ENCODE measurements at places on chromosomes 1 and 21.

- no peak for DNase-seq
Observed at GRCh38 chr1:21639594-21640041, 29.5 kb downstream of the RAP1GAP start.

GRCh38 chr21:36686955-36687354 lies 12.0 kb upstream of the SIM2 start:
- DNase-seq = no peak

- DNase-seq = no peak
Observed at GRCh38 chr1:244965185-244966030, 101.1 kb upstream of the HNRNPU start.

GRCh38 chr21:40244981-40245380 lies 377.7 kb downstream of the PCP4 start:
- DNase-seq = no peak

DNA sequence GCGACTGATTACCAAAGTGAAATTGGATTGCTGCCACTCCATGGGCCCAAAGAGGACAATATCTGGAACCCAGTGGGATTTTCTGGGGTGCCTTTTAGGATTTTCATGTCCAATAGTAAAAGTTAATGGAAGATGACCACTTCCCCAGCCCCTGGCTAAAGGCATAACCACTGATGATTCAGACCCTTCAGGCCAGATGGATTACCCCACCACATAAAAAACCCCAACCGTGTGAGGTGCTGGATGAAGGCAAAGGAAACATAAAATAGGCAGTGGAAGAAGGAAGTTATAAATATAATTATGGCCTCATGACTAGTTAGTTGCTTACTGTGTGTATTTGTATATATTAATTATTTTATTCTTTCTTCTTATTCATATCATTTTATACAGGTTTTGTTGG lies 40.2 kb upstream of the IL10 start:
- no peak for DNase-seq

DNA sequence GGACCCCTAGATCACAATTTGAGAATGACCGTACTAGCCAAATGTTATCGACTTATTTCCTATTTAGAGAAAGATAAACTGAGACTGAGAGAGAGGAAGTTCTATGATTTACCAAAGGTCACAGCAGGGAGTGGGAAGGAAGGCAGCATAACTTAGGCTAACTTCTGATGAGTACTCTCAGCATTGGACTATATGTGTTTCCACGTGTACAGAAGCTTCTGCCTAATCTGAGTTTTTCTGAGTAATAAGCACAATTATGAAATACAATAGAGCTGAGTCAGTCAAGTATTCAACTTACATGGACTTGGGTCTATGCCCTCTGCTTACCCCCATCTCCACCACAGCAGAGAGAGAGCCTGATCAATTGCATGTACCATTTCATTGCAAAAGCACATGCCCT lies 88.1 kb upstream of the HIVEP3 start:
- DNase-seq = peak; percentile 53

DNA sequence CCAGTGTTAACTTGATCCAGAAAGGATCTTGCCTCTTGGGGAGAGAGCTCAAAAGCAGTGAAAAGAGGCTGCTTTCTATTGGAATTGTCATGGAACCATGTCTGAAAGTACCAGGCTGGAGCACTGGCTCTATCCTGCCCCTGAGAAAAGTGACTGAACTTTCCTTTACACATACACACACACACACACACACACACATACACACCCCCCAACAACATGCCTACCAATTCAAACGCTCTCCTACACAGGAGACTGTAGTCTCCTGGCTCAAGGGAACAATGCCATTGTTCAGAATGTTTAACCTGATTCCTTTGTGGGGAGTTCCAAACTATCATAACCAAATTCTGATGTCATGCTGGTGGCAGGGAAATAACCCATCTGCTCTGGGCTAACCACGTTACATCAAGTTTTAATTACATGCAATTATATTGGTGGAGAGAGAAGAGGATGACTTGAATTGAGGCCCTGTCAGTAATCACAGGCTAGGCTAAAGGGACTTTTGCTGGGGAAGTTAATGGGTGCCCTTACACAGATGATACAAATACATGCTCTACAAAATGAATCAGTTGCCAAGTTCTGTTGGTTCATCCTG lies 52.3 kb upstream of the DUSP10 start:
- peak; percentile 52 for DNase-seq

- no peak for DNase-seq
Observed at GRCh38 chr1:88003255-88003654, 674.6 kb downstream of the LMO4 start.

GRCh38 chr1:109502364-109502851 lies 7.1 kb downstream of the AMIGO1 start:
- no peak for DNase-seq

- DNase-seq = no peak
Observed at GRCh38 chr1:243731974-243732625, 117.9 kb downstream of the AKT3 start.

DNA sequence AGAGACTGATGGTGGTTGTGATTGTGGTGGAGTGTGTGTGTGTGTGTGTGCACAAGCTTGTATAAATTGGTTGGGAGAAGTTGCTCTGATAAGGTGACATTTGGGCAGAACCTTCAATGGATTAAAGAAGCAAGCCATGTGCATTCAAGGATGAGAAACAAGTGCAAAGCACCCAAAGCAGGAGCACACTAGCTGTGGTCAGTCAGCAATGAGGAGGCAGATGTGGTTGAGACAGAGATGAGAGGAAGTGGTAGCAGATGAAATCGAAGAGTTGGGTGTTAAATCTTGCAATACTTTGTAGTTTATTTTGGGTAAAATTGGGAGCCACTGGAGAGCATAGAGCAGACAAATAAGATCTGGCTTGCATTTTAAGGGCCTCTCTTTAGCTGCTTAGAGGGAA lies 4.4 kb upstream of the PGBD5 start:
- DNase-seq = no peak

- no peak for DNase-seq
Observed at GRCh38 chr1:216528816-216529215, 105.6 kb upstream of the USH2A start.

DNA sequence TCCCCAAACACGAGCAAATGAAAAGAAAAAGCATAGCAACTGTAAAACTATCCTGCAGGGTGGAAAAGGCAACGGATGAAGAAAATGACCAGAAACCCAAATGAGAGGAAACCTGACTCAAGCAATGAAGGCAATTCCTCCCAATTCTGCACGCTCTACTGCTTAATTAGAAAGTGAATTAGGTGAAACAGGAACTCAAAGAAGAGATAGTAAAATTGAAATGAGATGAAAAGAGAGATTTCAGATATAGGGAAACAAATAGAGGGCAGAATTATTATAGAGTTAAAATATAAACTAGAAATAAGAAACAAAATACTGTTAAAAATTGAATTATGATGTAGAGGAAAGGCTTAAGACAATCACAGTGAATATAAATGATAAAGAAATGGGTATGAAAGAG lies 27.5 kb upstream of the ITPKB start:
- DNase-seq = no peak

GRCh38 chr1:9590201-9590600 lies 1.5 kb downstream of the TMEM201 start:
- DNase-seq = no peak

- no peak for DNase-seq
Observed at GRCh38 chr1:40339420-40340323, 22.6 kb upstream of the COL9A2 start.

DNA sequence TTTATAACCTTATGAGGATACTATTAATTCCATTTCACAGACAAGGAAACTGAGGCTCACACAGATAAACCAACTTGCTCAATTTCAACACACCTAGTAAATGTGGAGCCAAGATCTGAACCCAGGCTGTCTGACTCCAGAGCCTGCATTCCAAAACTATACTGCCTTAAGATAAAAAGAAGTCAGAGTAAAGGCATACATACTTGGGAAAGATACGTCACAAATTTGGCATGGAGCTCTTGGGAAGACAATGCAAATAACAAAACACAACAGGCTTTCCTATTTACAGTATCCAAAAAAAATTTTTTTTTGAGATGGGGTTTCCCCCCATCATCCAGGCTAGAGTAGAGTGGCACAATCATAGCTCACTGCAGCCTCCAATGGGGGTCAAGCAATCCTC lies 5.9 kb downstream of the AKT3 start:
- no peak for DNase-seq

DNA sequence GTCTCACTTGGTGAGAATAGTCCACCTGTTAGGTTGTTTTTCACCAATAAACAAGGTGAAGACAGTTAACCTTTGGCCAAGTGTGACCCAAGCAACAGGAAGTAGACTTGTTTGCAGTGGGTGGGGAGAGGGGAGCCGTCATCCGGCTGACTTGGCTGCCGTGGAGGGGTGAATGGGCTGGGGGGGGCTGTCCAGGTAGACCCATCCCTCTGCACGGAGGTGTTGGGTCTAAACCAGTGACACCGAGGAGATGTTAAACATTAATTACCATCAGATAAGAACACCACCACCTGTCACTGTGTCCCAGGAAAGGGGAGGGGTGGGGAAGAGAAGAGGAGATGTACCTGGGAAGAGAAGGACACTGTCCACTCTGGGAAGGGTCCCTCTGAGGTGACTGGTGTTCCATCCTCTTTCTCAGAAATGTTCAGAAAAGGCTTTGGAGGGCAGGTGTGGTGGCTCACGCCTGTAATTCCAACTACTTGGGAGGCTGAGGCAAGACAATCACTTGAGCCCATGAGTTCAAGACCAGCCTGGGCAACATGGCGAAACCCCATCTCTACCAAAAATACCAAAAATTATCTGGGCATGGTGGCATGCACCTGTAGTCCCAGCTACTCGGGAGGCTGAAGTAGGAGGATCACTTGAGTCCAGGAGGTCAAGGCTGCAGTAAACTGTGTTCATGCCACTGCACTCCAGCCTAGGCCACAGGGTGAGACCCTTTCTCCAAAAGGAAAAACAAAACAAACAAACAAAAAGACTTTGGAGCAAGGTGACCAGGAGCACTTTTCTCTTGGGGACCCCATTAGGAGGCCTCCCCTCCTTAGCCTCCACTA lies 6.7 kb upstream of the MYOM3 start:
- no peak for DNase-seq

GRCh38 chr1:14282707-14283106 lies 315.8 kb upstream of the KAZN start:
- peak; percentile 9 for DNase-seq

GRCh38 chr1:227542153-227543120 lies 20.9 kb upstream of the ZNF678 start:
- DNase-seq = peak; percentile 87

DNA sequence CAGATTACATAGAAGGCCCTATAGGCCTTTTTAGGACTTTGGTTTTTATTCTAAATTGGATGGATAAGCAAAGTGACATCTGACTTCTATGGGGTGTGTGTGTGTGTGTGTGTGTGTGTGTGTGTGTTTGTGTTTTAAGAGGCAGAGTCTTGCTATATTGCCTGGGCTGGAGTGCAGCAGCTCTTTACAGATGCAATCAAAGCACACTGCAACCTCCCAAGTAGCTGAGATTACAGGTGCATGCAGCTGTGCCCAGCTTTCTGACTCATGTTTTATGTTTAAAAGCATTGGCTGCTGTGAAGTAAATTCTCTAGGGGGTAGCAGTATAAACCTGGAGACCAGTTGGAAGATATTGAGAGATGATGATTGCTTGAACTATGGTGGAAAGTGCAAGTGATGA lies 12.4 kb upstream of the EVI5 start:
- no peak for DNase-seq

- DNase-seq = no peak
Observed at GRCh38 chr1:182857212-182857611, 18.1 kb downstream of the DHX9 start.

GRCh38 chr1:20371411-20371810 lies 80.7 kb downstream of the VWA5B1 start:
- DNase-seq = peak; percentile 22

GRCh38 chr1:3275471-3276340 lies 178.8 kb upstream of the ARHGEF16 start:
- DNase-seq = peak; percentile 77

- no peak for DNase-seq
Observed at GRCh38 chr1:10878469-10878868, 82.0 kb upstream of the CASZ1 start.

GRCh38 chr1:185368913-185369491 lies 52.0 kb upstream of the IVNS1ABP start:
- no peak for DNase-seq

DNA sequence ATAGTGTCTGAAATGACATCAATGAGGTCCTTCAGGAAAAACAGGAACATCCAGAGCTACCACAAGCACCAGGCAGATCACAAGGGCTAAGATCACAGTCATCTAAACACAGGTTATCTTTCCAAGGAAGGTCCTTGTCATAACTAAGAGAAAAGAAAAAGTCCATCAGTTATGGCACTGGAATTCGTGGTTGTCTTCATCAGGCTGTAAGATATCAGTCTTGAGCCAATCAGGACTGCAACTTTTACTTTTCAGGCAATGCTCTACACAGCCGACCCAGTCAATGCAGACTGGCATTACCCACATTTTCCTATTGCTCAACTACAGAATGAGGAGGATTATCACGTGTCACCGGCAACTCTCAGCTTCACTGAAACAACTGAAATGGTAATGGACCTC lies 26.4 kb downstream of the SORT1 start:
- DNase-seq = peak; percentile 73

DNA sequence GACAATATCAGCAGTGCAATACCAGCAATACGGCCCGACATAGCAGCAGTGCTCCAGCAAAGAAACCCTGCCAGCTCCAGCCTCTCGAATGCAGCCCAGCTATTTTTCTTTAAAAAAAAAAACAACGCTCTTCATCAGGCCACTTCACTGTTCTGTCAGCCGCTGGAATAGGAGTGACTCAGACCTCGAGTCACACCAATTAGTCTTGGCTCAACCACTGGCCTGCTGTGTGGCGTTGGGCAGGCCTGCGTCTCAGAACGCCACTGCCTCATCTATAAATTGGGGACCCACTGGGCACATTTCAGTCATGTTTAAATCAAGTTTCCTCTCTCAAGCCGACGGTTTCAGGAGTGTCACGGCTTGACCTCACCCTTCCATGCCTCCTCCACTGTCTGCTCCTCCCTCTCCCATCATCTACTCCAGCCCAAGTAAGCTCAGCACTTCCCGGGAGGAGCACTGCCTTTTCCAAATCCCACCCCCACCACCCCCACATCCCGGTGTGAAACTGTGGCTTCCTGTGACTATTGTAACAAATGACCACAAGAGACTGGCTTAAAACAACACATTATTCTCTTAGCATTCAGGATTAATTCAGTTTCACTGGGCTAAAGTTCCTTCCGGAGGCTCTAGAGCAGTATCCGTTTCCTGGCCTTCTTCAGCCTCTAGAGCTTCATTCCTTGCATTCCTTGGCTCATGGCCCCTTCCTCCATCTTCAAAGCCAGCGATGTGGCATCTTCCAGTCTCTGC lies 71.9 kb upstream of the EFHD2 start:
- DNase-seq = peak; percentile 88

DNA sequence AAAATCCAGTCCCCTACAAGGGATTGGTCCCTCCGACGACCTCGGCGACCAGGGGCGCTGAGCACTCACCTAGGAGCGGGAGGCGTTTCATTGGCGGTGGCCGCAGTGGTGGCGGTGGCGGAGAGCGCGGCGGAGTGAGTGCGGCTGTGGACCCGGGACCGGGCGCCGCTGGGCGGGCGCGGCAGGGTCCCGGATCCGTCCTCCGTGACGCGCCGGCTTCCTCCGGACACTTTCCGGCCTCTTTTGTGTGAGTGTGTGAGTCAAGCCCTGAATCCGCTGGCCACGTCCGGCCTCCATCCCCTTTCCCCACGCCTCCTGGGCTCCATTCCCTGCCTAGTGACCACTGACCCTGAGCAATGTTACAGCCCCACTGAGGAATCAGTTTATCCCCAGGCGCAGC lies at the start of gene ADGRL4:
ADGRL4 (minus strand) TSS at position 167 of the 400 bp plus-strand sequence; CDS start at position 91, 76 bp downstream.
- peak; percentile 39 for DNase-seq

- no peak for DNase-seq
Observed at GRCh38 chr21:44508711-44509445, 31.1 kb downstream of the KRTAP10-1 start.
